ENCODE measurements at places on chromosomes 5 and 9.
A peak's percentile ranks its signal among the peaks of the same experiment; 100 is the strongest.

- no peak for ATAC-seq
Measured at GRCh38 chr5:90092734-90093133, 316.8 kb downstream of the CETN3 start.

DNA sequence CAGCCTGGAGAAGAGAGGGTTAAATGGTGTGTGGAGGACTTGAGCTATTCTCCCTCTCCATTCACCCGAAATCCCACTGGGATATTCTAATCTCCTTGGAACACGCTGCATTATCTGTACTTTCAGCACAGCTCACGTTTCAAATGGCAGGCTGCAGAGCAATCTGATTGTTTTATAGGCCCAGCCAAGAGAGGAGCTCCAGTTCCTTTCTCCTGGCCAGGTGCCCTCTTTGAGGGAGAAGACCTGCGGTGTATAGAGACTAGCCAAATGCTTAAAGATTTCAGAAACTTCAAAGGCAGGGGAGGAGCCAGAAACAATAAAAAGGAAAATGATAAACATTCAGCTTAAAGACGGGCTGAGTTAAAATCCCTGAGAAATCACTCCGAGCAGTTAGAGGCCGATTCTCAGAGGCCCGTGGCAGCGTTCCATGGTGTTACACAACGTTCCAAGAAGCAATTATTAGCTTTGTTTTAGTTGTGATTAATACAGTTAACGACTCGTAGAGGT, 564.0 kb upstream of the KLF4 start:
- no peak for ATAC-seq

- peak; percentile 47 for ATAC-seq
Measured at GRCh38 chr9:129988607-129989361, 54.2 kb downstream of the FNBP1 start.

DNA sequence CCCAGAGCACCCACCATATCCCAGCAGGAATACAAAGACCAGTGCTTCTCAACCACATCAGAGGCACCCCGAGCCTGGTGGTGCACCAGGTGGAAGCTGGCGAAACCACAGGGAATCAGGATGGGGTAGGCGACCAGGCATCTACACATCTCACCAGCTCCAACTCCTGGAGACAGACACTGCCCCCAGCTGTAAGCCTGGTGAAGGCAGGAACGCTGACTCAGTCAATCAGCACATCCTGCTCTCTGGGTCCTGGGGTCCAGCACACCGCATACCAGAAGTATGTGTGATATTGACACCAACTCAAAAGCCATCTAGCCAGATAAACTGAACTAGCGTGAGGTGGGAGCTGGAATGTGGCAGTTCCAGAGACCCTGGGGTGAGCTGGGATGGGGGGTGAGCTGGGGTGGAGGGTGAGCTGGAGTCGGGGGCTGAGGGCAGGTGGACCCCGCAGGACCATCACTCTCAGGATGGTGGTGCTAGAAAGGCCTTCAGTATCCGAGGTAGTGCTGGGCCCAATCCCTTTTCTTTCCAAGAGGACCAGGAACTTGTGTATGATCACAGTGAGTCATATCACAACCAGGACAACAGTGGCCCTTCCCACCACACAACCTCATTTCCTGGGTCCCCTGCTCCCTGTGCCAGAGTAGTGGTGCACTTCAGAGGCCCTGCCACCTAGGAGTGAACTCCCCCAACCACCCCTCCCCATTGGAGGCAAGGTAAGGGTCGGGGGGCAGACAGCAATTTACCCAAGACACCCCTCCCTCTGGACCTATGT, 2.5 kb downstream of the DBN1 start:
- ATAC-seq, result no peak

- no peak for ATAC-seq
Measured at GRCh38 chr9:75053869-75054268, 25.8 kb upstream of the CARNMT1 start.

GRCh38 chr9:3920604-3921582, 379.0 kb downstream of the GLIS3 start:
- no peak for ATAC-seq

DNA sequence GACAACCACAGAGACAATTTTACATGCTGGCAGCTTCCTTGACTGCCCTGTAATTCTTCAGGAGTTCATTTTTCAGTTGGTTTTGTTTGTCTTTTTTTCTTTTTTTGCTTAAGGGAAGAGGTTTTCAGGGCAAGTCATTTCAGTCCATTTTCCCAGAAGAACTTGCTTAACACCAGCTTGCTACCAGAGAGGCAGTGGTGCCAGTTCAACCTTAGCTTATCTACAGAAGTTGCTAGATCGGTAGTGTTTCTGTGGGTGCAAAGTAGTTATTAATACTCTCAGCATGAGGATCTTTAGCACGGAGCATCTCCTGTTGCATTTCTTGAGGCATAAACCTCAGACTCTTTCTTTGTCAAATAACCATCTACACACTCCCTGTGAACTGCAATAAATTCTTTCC, 1.1 kb downstream of the SPEF2 start:
- no peak for ATAC-seq

DNA sequence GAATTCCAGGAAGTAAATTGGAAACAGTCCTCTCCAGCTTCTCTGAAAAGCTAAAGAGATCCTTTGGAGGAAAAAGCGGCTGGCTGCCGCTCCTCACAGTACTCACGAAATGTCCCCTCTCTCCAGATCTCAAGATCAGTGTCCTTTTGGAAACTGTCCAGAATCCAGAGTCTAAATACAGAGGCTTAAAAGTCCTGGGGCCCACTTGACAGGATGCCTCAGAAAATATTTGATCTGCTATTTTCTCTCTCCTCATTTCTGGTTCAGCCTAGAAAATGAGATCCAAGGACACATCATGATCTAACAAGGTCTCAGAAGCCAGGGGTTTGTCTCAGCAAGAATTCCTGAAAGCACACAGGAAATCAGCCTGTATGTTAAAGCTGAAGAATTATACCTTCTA, 7.2 kb downstream of the C1QTNF2 start:
- ATAC-seq, result no peak

- no peak for ATAC-seq
Measured at GRCh38 chr9:125902214-125902613, 155.0 kb downstream of the PBX3 start.

GRCh38 chr5:174464504-174465165, 259.7 kb upstream of the MSX2 start:
- no peak for ATAC-seq

- ATAC-seq, result no peak
Measured at GRCh38 chr9:115262952-115263351, 145.0 kb upstream of the TNC start.

GRCh38 chr9:122463828-122464632, 13.7 kb downstream of the OR1J1 start:
- no peak for ATAC-seq

DNA sequence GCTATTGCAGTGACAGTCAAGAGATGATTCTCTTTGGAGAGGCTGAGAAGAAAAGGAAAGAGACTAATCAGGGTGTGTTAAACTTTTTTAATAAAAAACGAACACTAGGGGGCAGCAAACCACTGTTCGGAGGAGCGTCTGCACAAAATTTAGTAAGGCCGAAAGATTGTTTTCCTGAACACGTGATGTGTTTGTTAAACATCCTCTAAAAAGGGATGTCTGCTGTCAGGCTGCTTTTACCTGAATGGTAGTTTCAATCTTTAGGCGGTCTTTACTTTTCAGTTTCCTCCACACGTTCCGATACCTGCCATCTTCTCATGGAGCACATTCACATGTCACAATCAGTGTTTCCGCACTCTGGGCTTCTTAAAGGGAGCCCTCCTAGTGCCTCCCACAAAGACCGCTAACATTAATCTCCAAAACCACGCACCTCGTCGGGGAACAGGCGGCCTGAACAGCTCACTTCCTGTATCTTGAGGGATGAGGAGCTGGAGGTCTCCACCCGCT, 125.2 kb downstream of the GPBP1 start:
- peak; percentile 39 for ATAC-seq

GRCh38 chr9:112945620-112946208, 55.0 kb upstream of the SLC46A2 start:
- no peak for ATAC-seq

DNA sequence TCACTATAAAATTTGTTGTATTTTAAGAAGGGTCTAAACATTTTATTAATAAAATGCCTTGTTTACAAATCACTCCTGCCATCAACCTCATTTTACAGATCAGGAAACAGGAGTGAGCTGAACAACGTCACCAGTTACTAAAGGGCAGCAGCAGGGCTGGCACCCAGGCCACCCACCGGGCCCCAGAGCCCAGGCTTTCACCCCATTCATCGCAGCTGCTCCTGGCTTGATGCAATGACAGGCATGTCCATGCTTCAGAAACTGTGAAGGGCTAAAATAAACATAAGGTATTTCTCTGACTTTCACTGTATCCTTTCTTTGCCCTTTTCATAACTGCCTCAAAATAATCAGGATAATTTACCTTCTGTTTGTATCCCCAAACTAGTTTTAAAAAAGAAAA, 18.1 kb downstream of the MED27 start:
- ATAC-seq, result no peak

DNA sequence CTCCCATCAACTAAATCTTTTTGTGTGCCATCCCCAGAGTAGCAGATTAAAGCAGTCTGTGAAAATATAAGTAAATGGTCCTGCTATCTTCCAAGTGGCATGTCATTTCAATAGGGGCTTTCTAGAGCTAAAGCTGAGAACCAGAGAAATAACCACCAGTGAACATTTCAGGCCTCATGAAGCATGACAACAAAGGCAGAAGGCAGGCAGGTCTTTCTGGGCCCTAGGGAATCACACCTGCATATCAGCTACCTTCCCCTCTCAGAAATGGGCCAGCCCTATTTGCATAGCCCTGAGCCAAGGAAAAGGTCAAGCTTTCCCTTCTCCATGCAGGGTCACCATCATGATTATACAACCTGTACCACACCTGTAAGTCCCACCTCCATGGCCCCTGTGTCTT, 205.3 kb downstream of the DEPDC1B start:
- no peak for ATAC-seq

DNA sequence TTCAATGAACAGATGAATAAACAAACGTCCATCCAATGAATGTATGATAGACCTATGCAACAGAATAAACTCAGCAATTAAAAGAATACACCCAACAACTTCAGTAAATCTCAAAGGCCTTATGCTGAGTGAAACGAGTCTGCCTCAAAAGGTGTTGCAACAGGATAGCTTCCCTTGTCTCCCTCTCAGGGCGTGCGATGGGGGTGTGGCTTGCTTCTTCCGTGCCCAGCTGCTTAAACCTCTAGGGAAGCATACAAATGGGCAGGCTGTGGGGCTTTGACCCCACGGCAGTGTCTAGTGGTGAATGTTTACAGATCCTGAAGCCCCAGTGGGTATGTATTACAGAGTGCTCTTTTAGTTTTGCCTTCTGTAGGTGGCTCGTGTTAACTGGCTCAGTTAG, 87.0 kb upstream of the CCL21 start:
- no peak for ATAC-seq

DNA sequence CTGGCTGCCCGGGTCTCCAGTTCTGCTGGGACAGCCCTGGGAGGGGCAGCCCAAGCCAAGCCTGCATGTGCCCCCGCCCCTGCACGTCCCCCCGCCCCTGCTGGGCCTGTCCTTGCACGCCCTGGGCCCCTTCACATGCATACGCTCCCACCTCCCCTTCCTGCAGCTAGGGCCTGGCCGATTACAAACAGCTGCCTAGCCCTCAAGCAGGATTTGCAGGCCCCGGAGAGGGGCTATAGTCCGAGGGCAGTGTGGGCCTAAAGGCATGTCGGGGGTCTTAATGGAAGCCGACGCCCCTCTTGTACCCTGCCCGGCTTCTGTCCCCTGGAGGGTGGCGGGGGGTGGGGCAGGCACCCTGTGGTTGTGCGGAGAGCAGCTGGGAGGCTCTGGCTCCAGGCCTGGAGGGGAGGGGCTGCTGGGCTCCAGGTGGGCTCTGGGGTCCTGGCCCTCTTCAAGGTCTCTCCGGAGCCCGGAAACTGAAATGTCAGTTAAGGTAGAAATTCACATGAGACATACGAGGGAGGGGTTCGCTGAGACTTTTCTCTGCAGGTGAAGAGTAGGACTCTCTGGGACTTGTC, 16.9 kb downstream of the COL5A1 start:
- no peak for ATAC-seq

GRCh38 chr5:96896276-96896675, 20.0 kb downstream of the ERAP2 start:
- ATAC-seq, result peak; percentile 76

DNA sequence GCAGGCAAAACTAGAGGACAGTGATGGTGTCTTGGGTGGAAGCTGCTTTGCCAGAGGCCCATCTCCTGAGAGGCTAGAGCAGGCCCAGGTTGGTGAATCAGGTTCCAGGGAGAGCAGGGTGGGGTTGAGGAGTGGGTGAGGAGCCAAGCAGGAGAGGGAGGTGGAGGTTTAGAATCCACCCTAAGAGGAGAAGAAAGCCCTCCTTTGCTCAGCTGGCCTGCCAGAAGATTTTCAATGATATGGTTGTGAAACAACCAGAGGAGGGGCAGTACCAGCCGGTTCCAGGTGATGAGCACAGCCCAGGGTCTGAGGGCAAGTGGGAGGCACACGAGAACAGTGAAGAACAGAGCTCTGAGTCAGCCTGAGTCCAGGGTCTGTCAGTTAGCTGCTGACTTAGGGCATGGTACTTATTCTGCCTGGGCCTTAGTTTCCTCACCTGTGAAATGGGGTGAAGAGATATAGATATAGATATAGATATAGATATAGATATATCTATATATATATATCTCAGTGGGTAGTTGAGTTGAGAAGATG, 17.8 kb downstream of the PPARGC1B start:
- no peak for ATAC-seq

DNA sequence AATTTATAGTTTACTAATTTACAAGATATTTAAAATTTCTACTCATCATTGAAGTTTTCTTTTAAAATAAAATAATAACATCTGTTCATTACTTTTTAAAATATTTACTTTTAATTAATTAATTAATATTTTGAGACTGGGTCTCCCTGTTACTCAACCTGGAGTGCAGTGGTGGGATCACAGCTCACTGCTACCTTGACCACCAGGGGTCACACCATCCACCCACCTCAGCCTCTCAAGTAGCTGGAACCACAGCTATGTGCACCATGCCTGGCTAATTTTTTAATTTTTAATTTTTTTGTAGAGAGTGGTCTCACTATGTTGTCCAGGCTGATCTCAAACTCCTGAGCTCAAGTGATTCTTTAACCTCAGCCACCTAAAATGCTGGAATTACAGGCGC, 1013.6 kb downstream of the CDH9 start:
- ATAC-seq, result no peak

DNA sequence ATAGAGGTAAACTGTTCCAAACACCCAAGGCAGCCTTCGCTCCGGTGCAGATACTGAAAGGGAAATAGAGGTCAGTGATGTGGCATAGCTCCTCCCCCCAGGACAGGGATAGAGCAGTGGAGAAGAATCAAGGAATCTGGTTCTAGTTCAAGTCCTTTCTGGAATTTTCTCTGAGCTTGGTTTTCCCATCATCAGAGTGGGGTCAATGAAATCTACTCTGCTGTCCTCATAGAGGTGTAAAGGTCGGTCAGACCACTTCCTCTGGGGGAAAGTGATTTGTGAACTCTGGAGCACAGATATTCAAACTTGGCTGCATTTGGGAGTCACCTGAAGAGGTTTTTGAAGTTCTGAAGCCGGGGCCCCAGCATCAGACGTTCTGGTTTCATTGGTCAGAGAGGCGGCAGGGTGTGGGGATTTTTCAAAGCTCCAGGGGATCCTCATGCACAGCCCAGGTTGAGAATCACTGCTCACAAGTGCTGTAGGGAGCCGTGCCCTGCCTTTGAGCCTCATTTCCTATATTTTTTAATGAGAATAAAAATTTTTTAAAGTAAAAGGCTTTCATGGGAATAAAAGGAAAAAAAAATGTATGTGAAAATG, 105.7 kb upstream of the RAD23B start:
- no peak for ATAC-seq
